Stimulated activated naive CD4-positive, alpha-beta T cell treated with Interleukin-2 at 50 U/mL for 16 hours (primary cell): ENCODE measurements at places on chromosomes 5 and 9.

DNA sequence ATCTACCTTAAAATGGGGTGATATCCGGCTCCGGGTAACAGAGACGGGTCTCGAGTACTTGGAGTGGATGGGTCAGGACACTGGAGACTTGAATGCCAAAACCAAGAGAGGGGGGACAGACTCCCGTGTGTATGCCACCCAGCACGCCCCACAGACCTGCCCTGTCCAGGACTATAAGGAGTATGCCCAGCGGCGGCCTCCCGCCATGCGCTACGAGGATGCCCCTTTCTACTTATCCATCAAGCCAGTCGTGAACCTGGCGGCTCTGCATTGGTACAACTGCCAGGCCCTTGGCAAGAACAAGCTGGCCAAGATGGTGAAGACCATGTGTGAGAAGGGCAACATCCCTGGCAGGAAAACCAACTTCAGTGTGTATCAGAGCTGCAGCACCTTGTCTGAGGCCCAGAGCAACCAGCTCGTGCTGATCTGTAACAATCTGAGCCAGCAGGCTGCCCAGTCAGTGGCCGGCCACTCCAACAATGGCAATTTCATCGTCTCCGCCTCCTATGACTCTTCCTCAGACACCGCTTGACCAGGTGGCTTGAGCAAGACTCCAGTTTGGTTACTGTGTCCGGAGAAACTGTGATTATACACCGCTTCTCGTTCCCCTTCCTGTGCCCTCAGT is 99.4 kb downstream of the INIP start:
- DNase-seq: no peak

DNA sequence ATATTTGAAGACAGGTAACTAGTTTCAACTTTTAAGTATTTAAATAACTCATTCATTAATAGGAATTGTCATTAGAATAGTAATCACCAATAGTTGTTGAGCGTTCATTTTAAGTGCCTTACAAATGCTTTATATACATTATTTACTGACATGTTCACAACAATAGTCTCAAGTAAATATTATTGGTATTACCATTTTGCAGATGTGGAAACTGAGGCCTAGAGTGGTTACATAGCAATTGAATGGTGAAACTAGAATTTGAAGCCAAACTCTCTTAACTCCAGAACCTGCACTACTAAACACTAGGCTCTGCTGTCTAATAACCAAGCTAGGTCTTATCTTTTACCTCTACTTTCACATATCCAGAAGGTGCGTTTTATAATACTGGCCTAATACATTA is 4.8 kb upstream of the HSPA9 start:
- no peak for DNase-seq

DNA sequence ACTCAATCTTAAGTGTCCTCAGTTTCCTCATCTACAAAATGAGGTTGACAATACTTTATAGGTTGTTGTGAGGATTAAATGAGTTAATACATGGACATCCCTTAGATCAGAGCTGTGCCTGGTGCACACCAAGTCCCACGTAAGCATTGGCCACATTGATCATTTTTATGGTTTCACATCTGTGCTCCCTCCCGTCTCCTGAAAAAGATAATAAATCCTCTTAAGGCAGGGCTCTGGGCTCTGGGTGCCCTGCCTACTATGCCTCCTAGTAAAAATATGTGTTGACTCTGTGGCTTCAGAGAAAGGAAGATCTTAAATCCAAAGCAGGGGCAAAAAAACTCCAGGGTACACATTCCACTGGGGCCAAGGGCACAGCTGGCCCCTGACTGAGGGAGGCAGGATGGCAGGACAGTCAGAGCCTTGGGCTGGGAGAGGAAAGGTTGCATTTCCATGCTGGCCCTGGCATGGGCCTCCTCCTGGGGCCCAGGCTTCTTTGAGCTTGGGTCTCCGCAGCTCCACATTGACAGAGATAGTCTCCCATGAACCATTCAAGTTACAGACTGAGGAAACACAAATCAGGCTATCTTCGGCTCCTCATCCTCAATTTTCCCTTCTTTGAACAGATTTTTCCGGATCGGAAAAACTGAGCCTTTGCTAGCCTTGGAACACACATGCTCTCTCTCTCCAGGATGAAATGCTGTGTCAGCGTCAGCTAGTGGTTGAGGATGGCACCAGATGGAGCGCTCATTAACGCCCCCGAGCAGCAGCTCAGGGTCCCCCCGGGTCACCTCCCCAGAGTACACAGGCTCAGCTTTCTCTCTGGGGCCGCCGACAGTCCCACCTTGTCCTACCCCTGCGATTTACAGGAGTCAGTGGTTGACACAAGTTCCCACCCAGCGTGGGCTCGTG is 22.4 kb upstream of the KIF12 start:
- no peak for DNase-seq

DNA sequence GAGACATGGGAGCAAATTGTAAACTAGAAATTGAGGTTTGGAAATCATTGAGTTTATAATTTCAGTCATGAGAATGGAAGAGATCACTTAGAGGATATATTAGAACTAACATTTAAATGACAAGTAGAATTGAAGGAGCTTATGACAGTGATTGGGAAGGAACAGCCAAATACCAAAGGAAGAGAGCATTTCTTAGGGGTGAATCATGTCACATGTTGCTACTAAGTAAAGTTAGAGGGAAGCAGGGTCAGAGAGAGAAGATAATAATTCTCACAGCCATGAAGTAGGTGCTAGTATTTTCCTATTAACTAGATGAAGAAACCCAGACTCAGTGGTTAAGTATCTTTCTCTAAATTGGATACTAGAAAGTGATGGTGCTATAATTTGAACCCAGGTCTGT is 59.3 kb downstream of the COMMD10 start:
- DNase-seq: no peak

DNA sequence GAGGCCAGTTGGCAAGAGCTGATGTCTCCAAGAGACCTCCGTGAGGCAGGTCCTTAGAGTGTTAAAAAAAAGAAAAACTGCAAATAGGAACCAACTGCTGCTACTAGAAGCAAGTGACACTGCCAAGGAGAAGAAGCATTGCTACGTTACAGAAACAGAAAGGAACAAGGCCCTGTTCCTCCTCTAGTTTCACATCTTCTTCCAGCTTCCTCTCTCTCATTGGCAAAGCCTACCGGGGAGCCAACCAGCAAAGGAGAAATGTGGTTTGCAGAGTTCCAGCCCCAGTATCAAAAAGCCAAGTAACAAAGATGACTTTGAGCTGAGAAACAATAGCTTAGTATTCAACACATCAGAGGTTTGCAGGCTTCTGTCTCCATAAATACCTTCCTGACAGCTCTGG is 145.9 kb downstream of the PRELID2 start:
- DNase-seq: no peak

DNA sequence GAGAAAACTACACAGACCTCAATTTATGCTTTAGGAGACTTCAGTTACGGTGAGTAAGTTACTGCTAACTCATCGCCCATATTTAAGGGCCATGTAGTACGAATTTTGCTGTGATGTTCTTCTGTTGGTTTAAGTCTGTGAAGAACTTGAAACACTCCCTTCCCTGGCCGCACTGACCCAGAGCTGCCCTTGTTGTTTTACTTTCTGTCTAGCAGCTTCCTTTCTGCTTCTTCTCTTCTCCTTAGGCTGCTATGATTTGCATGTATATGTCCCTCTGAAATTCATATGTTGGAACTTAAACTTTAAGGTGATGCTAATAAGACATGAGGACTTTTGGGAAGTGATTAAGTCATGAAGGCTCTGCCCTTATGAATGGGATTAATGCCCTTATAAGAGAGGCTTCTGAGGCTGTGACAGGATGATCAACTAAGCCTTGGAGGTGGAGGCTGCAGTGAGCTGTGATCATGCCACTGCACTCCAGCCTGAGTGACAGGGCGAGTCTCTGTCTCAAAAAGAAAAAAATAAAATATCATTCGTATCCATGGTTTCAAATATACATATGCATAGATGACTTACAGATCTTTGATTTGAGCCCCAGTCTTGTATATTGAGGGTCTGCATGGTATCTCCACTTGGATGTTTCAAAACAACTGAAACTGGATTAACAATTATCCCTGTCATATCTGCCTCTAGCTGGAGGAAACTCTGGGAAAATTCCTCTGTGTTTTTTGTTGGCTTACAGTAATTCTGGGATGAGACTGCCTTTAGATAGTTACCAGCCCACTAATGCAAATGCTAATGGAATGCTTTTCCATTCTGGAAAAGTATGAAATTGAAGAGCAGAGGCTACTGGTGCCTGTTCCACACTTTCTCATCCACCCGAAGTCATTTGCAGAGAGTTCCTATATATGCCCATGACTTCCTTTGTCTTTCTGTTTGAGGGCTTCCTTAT is 263.4 kb upstream of the ACTBL2 start:
- no peak for DNase-seq
